Osteoblast (primary cell): ENCODE measurements at places on chromosomes 2 and 18. TPM values are rescaled to one million over a fixed set of nuclear protein-coding genes. Genes with fewer than 3 reads are reported as not detected.

The SP140L gene
- total RNA-seq, result 15.6 and 18.6 TPM in 2 replicates

The TNS1 gene
- 45.7 and 48.9 TPM in 2 replicates for total RNA-seq

DNA sequence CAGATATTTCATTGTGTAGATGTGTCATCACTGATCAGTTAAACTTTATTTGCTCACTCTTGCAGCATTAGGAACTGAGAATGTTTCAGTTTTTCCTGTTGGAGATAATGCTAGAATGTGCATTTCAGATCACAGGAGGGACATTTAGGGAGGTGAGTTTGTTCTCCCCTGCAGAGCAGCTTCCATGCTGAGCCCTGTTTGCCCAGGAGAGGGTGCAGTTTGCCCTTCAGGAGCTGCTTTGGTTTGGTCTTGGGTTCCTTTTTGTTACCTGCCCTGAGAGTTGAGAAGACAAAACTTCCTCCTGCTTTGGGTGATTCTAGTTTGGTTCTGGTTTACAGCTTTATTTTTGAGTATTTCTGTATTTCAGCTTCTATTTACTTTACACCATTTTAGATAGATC, 49.9 kb downstream of the DGKD start:
- no peak for DNase-seq

The LHCGR gene
- not detected in 2 replicates for total RNA-seq

The SPR gene
- 17.0 and 19.2 TPM in 2 replicates for total RNA-seq

The ZC3H6 gene
- 4.3 and 7.1 TPM in 2 replicates for total RNA-seq

GRCh38 chr2:241334813-241335212, 19.1 kb downstream of the SEPTIN2 start:
- DNase-seq, result no peak
